ENCODE measurements at places on chromosomes 12 and 14. TPM values are rescaled to one million over a fixed set of nuclear protein-coding genes. Genes with fewer than 3 reads are reported as not detected.

- no peak for DNase-seq
Observed at GRCh38 chr14:73344319-73344718, 107.0 kb downstream of the PAPLN start.

GPHB5 gene
- total RNA-seq = not detected

- DNase-seq = peak; percentile 80
Observed at GRCh38 chr14:103920981-103921854, 7.0 kb upstream of the TDRD9 start.

- no peak for DNase-seq
Observed at GRCh38 chr14:55238019-55238680, 33.1 kb upstream of the FBXO34 start.

POTEG gene
- not detected for total RNA-seq

- DNase-seq = no peak
Observed at GRCh38 chr14:35425850-35426249, 21.3 kb upstream of the NFKBIA start.

DNA sequence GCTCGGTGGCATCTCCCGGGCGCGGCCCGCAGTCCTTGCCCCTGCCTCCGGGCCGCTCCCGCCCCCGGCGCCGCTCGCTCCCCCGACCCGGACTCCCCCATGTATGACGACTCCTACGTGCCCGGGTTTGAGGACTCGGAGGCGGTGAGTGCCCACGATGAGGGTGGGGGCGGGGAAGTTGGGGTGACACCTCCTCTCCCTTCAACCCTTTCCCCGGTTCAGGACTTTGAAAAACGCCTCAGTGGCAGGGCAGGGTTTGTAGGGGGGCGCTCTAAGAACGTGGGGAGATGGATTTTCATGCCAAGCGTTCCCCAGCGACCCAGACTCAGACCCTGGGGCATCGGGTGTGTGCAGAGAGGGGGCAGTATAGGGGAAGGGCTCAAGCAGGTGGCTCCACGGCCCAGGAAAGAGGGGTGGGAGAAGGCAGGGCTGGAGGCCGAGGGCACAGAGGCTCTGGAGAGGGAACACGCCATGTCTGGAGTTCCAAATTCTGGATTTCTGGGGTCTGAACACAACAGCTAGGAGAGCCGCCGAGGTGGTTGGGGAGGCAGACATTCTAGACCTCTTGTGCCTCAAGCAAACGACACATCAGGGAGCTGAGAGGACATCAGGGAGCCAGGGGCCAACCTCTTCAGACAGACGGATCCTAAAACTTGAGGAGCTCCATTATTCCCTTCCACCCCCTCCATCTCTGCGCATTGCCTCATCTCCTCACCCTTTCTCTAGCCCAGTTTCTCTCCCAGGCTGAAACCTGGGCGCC lies 715 bp downstream of the CACNB3 start:
- DNase-seq = no peak

PLEK2 gene
- total RNA-seq = 126 TPM

DNA sequence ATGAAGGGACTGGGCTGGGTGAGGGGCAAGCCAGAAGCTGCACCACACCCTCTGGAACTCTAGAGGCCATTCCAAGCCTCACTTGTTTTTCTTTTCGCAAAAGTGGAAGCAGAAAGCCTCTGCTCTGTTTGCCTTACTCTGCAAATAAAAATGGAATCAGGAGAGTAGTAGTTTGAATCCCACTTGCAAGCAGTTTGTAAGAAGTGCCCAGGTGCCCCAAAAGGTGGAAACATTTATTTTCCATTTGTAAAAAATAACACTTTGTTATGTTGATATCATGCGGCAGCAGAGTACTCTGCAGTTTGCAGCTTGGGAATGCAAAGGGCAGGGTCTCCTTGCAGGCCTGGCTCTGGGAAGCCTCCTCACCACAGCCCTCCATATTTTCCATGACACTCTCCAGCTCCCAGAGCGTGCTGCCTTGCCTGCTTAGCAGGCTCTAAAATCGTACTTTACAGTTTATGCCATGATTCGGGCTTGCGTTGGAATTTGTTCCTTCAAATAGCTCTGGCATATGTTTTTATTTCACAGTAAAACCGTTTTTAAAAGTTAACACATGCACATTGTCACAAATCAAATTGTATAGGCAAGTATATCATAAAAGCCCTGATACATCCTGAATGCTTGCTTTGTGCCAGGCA lies 20.0 kb downstream of the TUNAR start:
- no peak for DNase-seq

DNA sequence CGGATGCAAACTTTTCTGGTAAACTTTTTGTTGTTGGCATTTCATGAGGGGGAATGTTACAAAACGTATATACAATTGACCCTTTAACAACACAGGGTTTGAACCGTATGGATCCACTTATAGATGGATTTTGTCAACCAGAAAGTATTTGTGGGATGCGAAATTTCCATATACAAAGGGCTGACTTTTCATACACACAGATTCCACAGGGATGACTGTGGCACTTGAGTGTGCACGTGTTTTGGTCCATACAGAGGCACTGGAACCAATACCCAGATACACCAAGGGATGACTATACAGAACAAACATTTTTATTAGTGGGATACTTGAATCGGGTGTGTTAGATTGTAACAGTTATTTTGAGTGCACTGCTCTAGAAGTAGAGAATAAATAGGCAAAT lies 29.8 kb upstream of the CCT2 start:
- no peak for DNase-seq

- DNase-seq = no peak
Observed at GRCh38 chr12:113506867-113507266, 35.2 kb upstream of the LHX5 start.
